ENCODE measurements at places on chromosomes 6 and 20.

- DNase-seq: peak; percentile 20
Observed at GRCh38 chr6:157644043-157644810, 178.8 kb upstream of the SNX9 start.

DNA sequence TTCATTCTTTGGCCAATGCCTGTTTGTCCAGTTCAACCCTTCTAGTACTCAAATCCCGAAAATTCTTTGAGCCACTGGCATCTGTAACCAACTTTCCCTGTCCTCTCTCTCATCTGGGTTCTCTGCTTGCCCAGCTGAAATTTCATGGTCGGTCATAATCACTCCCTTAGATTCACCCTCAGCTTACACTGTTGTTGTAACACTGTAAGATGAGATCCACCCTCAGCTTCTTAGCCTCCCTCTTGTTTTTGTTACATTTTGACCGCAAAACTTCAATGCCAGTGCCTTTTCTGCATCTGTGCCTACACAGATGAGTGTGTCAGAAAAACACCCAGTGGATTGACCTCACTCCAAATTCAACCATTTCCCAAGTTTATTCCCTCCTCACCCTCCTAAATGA lies 291.1 kb upstream of the AGPAT4 start:
- no peak for DNase-seq

DNA sequence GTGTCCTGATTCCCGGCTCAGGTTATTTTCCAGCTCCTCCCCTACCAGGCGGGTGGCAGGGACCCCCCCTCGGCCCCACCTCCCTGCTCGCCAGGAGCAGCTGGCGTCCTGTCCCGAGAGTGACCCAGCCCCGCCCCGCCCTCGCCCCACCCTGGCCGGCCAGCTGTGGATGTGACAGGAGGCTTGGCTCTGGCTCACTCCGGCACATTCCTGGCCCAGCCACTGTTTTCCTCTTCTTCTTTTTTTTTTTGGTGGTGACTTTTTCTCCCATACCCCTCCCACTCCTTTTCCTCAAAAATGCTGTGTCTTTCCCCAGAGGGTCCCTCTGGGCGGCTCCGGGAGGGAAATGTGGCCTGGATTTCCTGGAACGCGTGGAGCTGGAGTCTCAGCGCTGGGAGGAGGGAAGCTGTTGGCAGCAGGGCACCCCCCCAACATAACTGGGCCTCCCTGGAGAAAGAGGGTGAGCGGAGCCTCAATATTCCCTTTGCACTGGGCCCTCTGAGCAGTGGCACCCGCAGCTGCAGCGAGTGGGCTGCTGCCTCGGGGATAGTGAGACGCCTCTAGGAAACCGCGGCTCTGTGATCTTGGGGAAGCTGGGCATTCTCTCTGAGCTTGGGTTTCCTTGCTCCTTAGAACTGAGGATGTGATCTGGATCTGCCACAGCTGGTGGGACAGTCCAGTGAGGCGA lies 28.3 kb upstream of the CSNK2A1 start:
- DNase-seq: no peak

DNA sequence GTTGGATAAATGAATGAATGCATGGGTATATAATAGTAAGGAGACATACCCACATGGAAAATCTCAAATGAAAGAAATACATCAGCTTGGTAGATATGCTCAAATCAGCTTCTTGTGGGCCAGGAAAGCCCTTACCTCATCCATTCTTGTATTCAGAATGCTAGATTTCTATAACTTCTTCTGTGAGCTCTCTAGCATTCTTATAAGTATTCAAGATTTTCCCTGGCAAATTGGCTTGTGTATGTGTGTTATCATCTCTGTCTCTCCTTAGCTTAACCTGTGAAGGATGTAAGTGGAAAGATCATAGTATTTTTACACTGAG lies 100.8 kb downstream of the OR2B2 start:
- no peak for DNase-seq

DNA sequence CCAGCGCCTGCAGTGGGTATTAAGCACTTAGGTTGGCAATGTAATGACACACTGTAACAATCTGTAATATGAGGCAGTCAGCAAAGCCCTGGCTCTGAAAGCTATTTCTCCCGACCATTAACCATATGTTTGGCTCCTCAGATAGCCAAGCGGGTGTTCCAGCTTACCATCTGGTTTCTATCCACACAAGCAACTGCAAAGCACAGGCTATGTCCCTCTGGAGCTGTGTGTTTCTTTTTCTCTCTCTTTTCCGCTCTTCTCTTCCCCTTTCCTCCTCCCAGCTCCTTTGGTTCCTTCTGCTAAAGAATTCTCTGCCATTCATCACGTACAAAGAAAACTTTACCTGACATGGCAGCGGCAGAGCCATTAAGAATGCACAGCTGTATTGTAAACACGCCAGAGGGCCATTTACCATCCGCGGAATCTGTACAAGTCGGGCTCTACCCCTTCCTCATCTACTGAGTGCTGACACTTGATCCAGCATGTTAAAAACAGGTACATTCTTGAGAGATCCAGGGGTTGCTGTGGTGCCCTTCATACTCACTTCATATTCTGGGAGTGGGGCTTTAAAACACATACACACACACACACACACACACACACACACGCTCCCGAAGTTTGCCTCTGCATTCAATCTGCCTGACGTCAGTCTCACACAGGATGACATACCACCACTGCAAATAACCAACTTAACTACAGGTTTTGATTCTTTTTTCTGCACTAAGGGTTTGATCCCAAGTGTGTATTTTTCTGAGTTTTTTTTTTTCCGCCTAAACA lies 77.2 kb downstream of the BACH2 start:
- no peak for DNase-seq
